Stimulated activated CD8-positive, alpha-beta memory T cell treated with anti-CD3 and anti-CD28 coated beads, Interleukin-15, amount 100 ng/mL, for 1 hour (primary cell): ENCODE measurements at places on chromosomes 6 and 20.

GRCh38 chr20:14801591-14802325 is 464.3 kb upstream of the FLRT3 start:
- DNase-seq, result no peak

DNA sequence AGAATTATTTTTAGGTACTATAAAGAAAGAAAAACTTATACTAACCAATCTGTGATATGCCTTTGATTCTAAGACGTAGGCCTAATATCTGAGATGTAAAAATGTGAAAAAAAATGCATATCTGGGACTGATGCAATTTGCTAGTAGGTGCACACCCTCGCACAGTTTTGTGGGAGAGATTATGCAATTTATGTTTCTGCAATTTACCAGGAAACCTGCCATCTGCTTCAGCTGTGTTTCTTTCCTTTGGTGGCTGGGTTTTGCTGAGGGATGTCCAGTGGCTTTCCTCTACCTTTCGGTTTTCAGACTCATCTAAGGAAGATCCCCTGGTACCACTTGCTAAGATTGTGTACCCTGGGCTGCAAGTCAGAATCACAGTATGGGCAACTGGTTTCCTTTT is 186.9 kb downstream of the ZFP64 start:
- no peak for DNase-seq

DNA sequence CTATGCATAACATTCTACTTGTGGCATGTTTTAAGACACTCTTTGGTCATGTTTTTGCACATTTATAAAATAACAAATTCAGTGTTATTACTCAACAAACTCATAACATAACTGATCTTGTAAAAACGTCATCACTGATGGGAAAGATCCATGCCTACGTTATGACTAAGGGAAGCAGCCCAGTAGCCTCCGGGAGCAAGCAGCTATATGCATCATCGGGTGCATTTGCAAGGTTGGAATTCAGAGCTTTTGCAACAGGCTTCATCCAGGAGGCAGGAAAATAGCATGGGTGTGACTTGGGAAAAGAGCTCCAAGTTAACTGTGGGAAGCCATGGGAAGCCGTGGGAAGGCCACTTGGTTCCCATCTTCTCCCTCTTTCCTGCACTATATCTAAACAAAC is 271.6 kb upstream of the SGK1 start:
- DNase-seq, result no peak

DNA sequence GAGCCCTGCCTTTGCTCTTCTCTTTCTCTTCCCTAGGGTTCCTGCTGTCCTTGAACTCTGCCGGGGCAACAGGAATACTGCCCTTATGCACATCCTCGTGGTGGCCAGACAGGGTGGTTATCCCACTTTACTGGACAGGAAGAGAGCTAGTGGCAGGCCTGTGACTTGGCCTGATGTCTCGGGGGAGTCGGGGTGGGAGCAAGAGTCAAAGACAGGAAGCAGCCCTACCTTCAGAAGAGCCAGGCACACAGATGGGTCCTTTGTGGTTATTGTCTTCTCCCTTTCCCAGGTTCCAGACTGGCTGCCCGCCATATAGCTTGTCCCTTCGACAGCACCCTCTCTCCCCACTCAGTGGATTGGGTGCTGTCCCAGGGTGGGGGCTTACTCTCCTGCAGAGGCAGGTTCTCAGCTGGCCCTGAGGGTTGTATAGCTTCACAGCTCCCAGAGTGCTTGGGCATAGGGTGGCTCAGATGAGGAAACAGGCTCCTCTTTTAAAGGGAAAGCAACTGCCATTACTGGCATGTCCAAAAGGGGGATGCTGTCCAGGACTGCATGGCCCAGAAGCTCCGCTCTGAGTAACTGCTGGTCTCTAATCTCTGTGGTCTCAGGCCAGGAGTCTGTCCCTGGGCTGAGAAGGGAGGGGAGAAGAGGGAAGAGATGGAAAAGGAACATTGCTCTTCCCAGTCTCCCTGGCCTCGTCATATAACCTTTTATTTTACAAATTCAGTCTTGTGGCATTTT is 17.3 kb downstream of the PLCG1 start:
- no peak for DNase-seq

- no peak for DNase-seq
Observed at GRCh38 chr6:77774457-77774856, 121.6 kb downstream of the MEI4 start.

GRCh38 chr6:129340983-129341382 is 369.0 kb downstream of the ARHGAP18 start:
- no peak for DNase-seq

DNA sequence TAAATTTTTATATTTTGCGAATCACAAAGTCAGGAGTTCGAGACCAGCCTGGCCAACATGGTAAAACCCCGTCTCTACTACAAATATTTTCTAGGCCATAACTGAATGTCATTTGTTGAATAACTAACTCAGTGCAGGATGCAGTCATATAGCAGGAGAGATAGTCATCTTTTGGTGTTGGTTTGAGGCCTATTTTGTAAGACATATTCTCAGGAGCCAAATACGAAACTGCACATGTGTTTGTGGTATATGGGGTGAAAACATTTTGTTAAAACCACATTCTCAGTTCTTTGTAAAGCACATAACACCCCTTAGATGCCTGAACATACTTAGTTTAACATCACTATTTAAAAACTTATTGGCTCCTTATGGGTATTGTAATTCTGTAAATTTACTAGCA is 4.7 kb upstream of the ENPP5 start:
- no peak for DNase-seq

- no peak for DNase-seq
Observed at GRCh38 chr20:42775037-42775436, 414.7 kb downstream of the PTPRT start.

- no peak for DNase-seq
Observed at GRCh38 chr20:40319741-40320516, 369.1 kb downstream of the MAFB start.

- no peak for DNase-seq
Observed at GRCh38 chr6:138272533-138273315, 54.4 kb upstream of the PBOV1 start.

- no peak for DNase-seq
Observed at GRCh38 chr6:105080279-105080678, 99.5 kb downstream of the POPDC3 start.

DNA sequence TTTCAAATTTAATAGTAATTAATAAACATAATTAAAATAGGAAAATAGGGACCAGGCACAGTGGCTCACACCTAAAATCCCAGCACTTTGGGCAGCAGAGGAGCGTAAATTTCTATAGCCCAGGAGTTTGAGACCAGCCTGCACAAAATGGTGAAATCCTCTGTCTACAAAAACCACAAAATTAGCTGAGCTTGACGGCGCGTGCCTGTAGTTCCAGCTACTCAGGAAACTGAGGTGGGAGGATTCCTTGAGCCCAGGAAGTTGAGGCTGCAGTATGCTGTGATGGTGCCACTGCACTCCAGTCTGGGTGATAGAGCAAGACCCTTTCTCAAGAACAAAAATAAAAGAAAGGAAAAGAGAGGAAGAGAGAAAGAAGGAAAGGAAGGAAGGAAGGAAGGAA is 1387.0 kb upstream of the ADGRB3 start:
- DNase-seq, result no peak

GRCh38 chr20:5118220-5119142 is 1.3 kb downstream of the PCNA start:
- DNase-seq, result no peak

DNA sequence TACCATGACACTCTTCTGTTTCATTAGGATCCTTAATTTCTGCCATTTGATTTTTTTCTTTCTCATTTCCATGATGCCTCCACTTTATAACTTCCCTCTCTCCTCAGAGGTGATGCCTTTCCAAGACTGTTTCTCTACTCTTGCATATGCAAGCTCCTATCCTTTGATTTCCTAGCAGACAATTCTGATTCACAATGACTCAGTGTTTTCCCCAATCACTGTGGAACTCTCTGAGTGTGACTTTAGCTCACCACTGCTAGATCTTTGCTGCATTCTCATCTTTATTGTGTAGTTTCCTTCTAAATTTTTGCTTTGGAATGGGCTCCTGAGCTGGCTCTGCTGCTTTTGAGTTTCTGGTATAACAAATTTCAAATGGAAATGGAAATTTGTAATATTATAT is 184.9 kb downstream of the TINAG start:
- DNase-seq, result no peak

DNA sequence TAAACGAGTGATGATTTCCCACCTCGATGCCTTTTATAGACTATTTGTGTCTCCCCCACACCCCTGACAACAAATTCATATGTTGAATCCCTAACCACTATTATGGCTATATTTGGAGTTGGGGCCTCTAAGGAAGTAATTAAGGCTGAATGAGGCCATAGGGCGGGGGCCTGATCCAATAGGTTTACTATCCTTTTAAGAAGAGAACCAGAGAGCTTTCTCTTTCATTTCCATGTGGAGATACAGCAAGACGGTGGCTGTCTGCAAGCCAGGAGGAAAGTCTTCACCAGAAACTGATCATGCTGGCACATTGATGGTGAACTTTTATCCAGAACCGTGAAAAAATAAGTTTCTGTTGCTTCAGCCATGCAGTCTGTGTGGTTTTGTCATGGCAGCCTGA is 38.9 kb upstream of the CLIC5 start:
- DNase-seq, result no peak

- DNase-seq, result no peak
Observed at GRCh38 chr6:159137676-159138075, 31.5 kb upstream of the FNDC1 start.

GRCh38 chr20:3071266-3071609 is 182 bp upstream of the OXT start:
- no peak for DNase-seq

- no peak for DNase-seq
Observed at GRCh38 chr6:14770572-14770971, 475.3 kb upstream of the JARID2 start.

DNA sequence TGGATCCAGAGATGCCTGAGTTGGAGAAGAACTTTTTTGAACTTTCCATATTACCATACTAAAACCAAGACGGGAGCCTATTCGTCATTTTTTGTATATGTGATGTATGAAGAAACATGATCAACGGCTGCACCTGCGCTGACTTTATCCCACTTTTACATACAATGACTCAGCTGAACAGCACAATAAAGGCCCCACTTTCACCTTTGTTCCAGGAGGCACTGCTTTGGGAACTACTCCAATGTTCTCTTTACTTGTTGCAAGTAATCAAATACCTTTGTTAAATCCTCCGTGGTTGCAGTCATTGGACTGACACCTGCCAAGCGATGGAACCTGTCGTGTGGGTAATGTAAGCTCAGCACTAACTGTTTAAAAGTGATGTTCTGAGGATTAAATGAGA is 17.3 kb upstream of the BTN3A2 start:
- no peak for DNase-seq

- peak; percentile 21 for DNase-seq
Observed at GRCh38 chr6:27864906-27865849, 47.0 kb downstream of the OR2B2 start.

DNA sequence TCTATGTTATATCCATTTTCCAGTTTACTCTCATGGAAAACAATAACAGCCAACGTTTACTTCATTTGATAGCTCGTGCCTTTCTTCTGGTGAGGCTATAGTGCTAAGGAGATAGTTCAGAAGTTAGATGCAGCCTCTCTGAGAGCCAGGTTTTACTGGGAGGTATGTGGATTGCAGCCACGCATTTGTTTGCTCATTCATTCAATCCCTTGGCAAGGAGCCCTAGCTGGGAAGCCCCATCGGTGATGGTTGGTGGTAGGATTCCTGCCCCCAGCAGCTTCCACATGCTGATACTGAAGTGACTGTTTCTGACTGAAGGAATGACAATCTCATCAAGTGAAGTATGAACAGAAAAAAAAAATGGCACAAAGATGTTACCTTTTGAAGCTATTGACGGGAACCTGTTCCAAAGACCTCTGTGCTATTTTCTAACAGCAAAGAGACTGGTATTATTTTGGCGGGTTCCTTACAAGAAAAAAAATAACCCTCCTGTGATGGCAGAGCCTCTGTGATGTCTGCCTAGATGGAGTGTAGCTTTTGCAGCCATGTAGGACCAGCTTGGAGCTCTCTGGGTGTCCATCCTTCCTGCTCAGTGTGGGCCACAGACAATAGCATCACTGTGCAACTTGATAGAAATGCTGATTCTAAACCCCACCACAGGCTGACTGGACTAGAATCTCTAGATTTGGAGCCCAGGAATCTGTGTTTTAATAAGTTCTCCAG is 30.6 kb downstream of the SNAP25 start:
- no peak for DNase-seq

GRCh38 chr6:7649037-7649810 is 59.2 kb downstream of the SNRNP48 start:
- DNase-seq, result no peak

- DNase-seq, result no peak
Observed at GRCh38 chr6:89961481-89961880, 67.2 kb downstream of the GJA10 start.

DNA sequence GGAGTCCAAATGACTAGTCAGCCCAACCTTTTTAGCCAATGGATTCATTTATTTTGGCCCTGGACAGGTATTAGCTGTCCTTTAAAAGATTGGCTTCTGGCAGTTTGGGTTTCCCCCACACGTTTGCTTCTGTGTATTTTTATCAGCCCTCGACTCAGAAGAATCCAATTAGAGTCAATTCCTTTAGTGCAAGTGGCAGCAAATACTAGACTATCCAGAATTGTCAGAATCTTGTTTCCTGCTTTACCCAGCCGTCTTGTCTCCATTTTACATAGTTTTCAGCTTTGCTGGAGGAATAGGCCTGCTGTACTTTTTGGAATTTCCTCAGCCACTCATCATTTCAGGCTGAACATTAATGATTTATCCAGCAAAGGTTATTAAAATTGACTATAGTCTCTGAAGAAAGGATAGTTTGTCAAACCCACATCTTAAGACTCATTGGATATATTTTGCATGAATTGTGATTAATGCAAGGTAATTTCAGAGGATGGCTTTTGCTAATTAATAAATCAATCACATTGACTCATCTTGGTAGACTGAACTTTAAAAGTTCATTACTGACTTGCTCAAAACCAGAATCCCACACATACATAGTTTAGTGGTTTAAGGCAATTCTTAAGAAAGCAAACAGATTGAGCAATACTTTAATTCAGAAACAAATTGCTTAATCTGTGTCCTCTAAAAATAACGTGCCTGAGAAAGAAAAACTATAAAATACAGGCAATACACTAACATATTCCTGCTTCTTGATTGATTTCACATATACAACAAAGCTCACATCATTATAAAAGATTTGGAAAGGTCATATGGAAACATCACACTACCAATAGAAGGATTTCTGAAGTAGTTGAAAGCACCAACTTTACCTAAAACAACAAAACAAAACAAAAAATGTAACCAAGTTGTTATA is 62.9 kb upstream of the ZNF217 start:
- no peak for DNase-seq

- DNase-seq, result no peak
Observed at GRCh38 chr20:31587545-31588389, 17.3 kb upstream of the ID1 start.

- no peak for DNase-seq
Observed at GRCh38 chr20:56383334-56383733, 8.7 kb downstream of the AURKA start.

DNA sequence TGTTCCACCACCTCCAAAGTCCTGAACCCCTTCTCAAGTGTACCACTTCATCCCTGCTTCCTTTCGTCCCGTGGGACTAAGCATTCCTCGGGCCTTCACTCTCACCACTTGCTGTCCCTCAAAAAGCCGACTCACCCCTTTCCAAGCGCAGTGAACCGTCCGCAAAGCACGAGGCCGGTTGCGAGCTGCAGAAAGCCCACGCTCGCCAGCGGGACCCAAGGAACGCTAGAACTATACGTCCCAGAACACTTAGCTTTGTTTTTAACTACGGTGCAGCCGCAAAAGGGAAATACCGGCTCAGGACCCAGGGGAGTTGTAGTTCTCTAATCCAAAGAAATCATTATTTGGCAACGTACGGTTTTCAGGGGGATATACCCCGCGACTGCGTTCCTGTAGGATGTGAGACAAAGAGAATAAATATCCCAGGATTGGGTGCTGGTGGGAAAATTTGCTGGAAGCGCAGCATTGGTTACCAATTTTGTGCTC is 416 bp upstream of the POLR1H start:
- no peak for DNase-seq
